ENCODE measurements at places on chromosomes 7 and 10. TPM values are rescaled to one million over a fixed set of nuclear protein-coding genes. Genes with fewer than 3 reads are reported as not detected.

Gene IFIT1B
- total RNA-seq = not detected

Gene PROSER2
- total RNA-seq = 13.4 TPM

Gene SEPHS1
- 55.5 TPM for total RNA-seq

Gene PLCE1
- 8.8 TPM for total RNA-seq

Gene KCNMA1
- total RNA-seq = 7.0 TPM

Measured in ovary (tissue), 10 donors.